ENCODE measurements at places on chromosomes 13 and 19.

DNA sequence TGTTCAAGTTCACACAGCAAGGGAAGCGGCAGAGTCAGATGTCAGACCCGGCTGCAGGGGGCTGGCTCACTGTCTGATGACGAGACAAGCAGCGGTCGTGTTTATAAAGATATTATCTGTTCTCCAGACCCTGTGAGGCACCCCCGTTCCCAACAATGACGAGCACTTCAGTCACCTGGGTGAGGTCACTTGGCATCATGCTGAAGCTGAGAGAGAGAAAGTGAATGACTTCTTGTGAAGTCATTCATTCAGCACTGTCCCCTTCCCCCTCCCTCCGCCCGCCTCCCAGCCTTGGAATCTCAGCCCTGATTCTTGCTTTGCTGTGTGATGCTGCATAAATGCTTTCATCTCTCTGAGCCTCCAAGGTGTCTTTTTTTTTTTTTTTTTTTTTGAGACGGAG, 4.9 kb upstream of the LYPD3 start:
- DNase-seq = no peak

DNA sequence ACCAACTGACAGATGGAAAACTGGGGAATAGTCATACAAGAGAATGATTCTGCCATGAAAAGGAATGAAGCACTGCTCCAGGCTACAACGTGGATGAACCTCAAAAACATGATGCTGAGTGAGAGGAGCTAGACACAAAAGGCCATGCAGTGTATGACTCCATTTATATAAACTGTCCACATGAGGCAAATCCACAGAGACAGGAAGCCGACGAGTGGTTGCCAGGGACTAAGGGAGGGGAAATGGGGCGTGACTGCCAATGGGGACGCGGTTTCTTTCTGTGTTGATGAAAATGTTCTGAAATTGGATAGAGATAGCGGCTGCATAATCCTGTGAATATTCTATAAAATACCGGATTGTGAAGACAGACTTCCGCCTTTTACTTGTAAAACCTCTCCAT, 10.2 kb downstream of the SMIM7 start:
- no peak for DNase-seq

DNA sequence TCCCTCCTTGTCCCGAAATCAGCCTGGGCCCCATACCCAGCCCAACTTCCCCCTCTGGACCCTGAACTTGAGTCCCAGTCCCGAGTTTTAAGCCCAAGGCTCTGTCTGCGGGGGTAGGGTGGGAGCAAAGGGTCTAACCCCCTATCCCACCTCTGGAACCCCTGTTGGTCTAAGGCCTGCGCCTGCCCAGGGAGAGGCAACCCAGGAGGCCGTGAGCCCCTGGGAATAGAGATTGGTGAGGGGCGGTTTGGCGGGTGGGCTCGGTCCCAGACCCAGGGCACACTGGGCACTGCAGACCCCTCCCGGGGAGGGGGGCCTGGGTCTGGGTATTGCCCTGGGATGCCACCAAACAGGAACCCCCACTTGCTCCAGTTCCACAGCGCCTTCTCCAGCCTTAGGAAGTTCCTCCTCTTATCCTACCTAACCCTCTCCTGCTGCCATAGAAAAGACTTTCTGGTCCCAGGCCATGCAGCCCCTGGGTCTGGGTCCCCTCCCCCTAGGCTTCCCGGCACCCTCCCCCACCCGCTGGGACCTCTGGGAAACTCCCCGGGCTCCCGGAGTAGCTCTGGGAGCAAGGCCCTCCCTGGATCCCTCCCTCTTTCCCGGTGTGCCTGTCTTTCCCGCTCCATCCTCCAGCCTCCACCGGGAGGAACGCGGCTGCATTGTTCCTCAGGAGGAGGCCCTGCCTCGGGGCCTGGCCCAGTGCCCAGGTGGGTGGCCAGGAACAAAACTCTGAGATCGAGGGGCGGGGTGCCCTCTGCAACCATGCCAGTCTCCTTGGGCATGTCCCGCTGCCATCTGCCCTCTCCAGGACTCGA, 33.6 kb upstream of the NANOS3 start:
- DNase-seq = peak; percentile 95

DNA sequence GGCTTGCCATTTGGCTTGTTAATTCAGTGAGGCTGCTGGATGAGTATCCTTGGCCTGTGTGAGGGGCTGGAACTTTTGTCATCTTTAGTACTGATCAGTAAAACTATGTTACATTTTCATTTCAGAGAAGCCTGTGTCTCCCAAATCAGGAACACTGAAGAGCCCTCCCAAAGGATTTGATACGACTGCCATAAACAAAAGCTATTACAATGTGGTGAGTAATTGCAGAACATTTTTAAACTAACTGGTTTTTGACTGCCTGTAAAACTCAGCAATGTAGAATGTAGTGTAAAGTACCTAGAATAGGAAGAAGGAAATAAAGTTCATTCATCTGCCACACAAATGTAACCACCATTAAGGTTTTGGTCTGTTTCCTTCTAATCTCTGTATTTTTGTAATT, 87.4 kb upstream of the TEX29 start:
- no peak for DNase-seq

DNA sequence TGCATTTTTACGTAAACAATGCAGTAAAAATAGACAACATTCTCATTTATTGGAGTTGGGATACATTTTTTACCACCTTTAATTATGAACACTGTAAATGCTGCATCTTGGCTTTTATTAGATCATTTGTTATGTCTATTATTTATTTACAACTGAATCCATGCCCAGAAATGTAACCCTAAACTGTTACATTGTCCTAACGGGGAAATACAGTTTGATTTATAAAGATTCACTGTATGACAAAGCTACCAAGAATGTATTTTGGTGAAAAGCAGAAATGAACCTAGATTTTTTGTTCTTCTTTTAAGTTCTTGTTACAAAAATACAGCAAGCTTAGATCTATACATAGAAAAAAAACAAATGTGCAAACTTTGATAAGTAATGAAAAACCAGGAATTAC, 1.1 kb downstream of the METTL21C start:
- DNase-seq = no peak

DNA sequence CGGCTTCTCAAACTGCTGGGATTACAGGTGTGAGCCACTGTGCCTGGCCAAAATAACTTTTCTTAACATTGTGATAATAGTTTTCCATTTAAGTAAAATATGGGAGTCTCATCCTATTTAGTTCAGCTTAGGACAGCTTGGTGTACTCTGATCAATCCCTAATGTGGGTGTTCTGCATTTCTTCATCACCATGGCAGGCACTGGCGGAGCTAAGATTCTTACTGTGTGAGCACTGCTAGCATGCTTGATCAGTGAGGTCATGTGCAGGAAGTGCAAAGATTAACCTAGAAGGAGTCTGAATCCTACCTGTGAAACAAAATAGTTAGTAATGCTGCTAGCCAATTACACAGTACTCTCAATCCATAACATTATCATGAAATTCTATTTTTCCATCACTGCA, 1684.2 kb upstream of the SLC10A2 start:
- DNase-seq = peak; percentile 73

GRCh38 chr13:39051157-39051556, 12.9 kb downstream of the NHLRC3 start:
- peak; percentile 21 for DNase-seq

GRCh38 chr13:90640976-90641375, 706.5 kb upstream of the MIR17HG start:
- DNase-seq = peak; percentile 38

DNA sequence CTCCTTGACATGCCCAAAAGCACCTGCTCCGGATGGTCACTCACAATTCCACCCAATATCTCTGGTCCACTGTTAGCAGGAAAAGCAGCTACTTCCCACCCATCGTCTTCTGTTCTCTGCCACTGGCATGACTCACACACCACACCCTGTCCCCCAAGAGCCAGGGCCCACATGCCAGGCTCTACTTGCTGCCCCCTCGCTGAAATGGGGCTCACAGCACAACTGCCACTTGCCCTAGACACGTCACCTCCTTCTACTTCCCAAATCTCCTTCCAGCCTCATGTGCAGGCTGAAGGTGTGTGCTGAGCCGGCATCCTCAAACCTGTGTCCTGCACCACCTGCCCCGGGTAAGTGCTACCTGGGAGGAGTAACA, 65.0 kb downstream of the TBC1D4 start:
- DNase-seq = no peak

GRCh38 chr13:38366954-38367645, 17.4 kb downstream of the UFM1 start:
- peak; percentile 71 for DNase-seq

DNA sequence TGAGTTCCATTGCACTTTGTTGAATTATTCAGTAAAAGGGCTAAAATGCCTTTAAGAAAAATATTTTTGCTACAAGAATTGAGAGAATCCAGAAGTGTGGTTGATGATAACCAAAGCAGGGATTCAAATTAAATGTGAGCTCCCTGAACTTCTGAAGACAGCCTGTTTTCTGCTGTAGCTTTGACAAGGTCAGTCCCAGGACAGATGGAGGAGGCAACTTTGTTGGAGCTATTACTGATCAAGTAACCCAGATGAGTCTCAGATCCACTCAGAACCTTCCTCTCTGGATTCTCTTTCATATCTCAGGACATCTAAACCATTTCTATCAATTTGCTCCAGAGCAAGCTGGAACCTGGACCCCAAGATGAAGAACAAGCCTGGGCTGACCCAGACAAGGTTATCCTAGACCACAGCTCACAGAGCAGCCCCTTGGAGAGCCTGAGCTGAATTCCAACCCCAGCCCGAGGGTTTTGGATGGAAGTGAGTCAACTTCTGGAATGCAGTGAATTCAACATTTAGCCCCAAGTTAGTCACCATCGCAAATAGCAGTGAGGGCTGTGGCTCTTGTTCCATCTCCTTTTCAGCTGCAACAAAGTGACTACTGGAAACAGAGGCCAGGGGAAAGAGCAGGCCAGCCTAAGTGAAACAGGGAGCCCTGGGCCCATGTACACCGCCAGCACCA, 137.8 kb upstream of the TSC22D1 start:
- DNase-seq = peak; percentile 98

GRCh38 chr13:58587183-58587582, 955.6 kb downstream of the PCDH17 start:
- DNase-seq = no peak

- DNase-seq = no peak
These were observed 9.3 kb downstream of the ALOX5AP start for GRCh38 chr13:30744681-30745077.

DNA sequence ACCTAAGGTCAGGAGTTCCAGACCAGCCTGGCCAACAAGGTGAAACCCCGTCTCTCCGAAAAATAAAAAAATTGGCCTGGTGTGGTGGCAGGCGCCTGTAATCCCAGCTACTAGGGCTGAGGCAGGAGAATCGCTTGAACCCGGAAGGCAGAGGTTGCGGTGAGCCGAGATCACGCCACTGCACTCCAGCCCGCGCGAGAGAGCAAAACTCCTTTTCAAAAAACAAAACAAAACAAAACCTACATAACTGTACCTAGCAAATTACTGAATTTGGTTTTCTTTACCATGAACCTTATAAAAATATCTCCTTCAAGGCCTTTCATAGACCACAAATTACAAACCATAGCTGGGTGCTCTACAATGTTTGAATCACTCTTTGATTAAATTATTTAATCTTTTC, 760 bp downstream of the ZNF91 start:
- no peak for DNase-seq
